ENCODE measurements at places on chromosomes 1 and 21. TPM values are rescaled to one million over a fixed set of nuclear protein-coding genes. Genes with fewer than 3 reads are reported as not detected.

GRCh38 chr1:220786057-220786336, 716 bp upstream of the MTARC1 start:
- DNase-seq: no peak

GRCh38 chr21:31201144-31201543, 142.9 kb downstream of the TIAM1 start:
- no peak for DNase-seq

DNA sequence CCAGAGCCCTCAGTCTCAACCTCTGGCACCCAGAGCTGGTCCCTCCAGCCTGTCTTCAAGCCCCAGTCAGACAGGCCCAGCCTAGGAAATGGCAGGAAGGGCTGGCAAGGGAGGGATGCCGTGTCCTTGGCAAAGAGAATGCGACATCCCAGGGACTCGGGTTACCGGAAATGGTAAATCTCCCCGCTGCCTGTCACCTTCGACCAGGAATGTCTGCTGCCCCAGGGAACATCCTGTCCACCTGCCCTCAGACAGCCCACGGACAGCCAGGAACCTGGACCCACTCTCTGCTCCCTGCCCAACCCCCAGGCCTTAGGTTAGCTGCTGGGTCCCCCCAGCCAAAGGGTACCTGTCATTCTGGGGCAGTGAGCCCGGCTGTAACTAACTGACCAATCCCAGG, 23.9 kb downstream of the HSPG2 start:
- DNase-seq: no peak

DNA sequence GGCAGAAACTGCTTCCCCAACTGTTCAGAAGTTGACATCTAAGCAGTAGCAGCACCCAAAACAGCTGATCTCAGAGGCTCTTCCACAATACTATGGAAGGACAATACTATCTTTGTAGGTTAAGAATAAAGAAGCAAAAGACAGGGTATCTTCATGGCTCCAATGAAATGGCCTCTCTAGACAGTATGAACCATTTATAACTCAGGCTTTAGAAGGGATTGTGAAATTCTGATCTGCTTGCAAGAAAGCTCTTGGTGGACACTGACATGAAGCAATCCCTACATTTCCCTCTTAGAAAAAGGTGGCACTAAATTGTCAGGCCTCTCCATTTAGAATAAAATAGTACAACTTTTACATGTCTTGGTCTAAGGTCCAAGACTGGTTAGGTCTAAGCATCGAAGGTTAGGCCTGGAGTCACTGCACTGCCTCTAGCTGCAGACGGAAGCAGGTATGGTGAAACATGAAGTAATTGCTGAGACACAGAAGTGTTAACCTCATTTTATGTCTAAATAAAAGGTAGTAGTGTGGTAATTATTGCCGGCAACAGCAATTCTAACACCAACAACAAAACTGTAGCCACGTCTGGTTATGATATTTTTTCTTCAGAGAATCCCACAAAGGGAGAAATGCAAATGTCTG, 50.6 kb upstream of the HP1BP3 start:
- DNase-seq: no peak

Gene CD2
- total RNA-seq: 651 TPM

Gene CYB561D1
- 12.6 TPM for total RNA-seq
